ELR (cell line): ENCODE measurements at places on chromosomes 12 and 14.
A peak's percentile ranks its signal among the peaks of the same experiment; 100 is the strongest.

DNA sequence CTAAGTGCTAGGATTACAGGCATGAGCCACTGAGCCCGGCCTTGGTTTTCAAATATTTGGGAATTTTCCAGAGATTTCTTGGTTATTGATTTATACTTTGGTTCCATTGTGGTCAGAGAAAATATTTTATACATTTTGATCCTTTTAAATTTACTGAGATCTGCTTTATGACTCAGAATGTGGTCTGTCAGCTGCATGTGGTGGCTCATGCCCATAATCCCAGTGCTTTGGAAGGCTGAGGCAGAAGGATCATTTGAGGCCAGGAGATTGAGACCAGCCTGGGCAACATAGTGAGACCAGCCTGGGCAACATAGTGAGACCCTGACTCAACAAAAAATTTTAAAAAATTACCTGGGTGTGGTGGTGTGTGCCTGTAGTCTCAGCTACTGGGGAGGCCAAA, 49.8 kb downstream of the ADCK1 start:
- peak; percentile 49 for DNase-seq

GRCh38 chr14:96213871-96214465, 9.3 kb downstream of the BDKRB2 start:
- no peak for DNase-seq

- DNase-seq, result no peak
Measured at GRCh38 chr14:68506645-68507419, 286.0 kb downstream of the ZFP36L1 start.

DNA sequence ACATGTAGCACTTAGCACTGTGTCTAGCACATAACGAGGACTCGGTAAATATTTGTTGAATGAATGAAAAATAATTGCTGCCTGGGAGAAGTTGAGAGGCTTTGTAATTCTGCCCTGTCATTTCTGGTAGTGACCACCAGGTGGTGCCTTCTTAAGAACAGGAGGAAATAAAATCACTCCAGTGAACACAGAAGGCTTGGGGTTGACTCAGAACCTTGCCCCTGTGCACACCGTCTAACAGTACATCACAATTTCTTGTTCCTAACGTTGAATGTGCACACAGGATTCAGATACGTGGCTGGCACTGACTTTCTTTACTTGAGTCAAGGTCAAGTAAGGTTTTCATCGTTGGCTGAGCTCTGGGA, 91.8 kb downstream of the RGS6 start:
- DNase-seq, result peak; percentile 71

GRCh38 chr12:132263451-132264049, 65.8 kb downstream of the GALNT9 start:
- DNase-seq, result no peak

- DNase-seq, result peak; percentile 12
Measured at GRCh38 chr12:8145754-8146441, 10.9 kb upstream of the ZNF705A start.

GRCh38 chr12:120759591-120760348, 34.1 kb downstream of the ACADS start:
- no peak for DNase-seq

DNA sequence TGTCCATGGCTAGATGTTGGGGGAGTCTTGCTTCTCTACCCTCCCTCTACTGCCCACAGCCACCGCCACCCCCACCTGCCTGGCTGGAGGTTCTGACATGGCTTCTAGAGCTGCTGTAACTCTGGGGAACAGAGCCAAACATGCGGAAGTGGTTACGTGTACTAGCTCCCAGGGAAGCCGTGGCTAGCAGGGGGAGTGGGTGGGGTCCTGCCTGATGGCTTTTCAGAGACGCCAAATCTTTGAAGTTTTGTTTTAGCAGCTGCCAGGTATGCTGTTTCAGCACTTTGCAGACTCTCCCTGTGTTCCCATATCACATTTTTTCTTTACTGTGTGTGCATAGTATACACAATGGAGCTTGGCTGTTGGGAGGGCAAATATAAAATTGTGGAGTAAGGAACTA, 150.3 kb downstream of the TGFB3 start:
- peak; percentile 65 for DNase-seq

DNA sequence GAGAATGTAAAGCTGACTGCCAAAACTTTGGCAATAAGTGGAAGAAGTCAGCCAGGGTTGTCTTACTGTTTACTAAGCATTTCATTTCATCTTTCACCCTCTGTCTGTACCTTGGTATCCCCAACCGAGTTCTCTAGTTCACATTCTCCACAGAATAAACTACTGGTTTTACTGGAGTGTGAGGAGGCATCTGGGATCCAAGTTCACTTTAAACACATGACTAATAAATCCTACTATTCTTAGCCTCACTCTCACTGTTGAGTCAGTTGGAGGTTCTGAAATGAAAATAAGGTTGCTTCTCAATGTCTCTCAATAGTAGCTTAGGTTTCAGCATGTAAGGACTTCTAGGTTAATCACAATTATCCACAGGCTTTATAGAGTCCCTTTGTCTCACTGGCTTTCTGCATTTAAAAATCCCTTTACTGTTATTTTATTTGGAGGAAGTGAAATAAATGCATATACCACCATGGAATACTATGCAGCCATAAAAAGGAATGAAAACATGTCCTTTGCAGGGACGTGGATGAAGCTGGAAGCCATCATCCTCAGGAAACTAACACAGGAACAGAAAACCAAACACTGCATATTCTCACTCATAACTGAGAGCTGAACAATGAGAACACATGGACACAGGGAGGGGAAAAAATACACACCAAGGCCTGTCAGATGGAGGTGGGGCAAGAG, 95.8 kb downstream of the EPS8 start:
- peak; percentile 52 for DNase-seq

DNA sequence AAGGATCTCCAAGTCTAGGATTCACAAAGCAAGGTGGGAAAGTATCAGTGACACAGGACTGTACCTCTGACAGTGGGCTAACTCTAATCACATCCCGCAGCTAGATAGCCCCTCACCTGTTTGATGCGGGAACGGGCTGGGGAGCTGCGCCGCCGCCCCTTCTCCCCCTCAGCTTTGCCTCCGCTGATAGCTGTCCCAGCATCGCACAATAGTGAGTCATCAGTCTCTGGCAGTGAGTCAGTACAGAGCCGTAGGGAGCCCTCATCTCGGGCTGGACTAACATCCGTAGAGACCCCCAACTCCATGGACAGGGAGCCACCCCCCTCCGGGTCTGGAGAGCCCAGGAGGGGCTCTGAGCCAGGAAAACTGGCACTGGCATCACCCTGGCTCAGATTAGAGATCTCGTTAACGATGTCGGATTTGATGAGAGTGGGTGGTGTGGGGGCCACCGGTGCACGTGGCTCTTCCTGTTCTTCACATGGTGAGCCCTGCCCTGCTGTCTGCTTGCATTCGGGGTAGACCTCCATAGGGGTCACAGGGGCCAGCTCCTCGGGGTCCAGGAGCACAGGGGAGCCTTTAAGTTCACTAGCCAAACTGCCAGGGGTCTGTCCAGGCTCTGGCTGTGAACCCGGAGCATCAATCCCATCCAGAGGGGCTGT, 10.9 kb downstream of the KMT2D start:
- peak; percentile 91 for DNase-seq

DNA sequence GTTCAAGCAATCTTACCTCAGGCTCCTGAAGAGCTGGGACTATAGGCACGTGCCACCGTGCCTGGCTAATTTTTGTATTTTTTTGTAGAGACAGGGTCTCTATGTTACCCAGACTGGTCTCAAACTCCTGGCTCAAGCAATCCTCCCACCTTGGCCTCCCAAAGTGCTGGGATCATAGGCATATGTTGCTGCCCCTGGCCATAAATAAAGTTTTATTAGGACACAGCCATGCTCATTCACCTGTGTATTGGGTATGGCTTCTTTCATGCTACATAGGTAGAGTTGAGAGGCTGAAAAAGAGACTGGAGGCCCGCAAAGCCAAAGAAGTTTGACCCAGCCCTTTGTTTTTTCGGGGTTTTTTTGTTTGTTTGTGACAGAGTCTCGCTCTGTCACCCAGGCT, 61.7 kb upstream of the NCOR2 start:
- no peak for DNase-seq

DNA sequence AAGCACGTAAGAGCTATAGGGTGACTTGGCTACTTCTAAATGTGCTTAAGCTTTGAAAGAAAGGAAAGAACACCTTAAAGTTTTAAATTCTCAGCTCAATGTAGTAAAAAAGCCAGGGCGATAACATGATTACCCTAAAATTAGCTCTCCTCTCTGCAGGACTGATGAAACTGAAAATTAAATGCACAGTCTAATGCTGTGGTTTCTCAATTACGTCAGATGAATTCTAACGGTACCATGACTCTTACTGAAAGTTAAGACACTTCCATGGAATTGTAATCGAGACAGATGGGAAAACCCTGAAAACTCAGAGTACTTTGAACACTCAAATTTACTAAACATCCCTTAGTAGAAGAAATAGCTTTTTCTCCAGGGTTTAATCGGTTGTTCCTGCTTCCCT, 25.9 kb upstream of the PRKD1 start:
- DNase-seq, result no peak

GRCh38 chr12:62679608-62680007, 213.0 kb downstream of the MON2 start:
- DNase-seq, result no peak

- peak; percentile 80 for DNase-seq
Measured at GRCh38 chr12:121893961-121894460, 5.4 kb downstream of the PSMD9 start.

- DNase-seq, result peak; percentile 29
Measured at GRCh38 chr14:55847766-55848165, 267.8 kb downstream of the KTN1 start.

GRCh38 chr14:33335366-33335765, 396.7 kb downstream of the NPAS3 start:
- no peak for DNase-seq

DNA sequence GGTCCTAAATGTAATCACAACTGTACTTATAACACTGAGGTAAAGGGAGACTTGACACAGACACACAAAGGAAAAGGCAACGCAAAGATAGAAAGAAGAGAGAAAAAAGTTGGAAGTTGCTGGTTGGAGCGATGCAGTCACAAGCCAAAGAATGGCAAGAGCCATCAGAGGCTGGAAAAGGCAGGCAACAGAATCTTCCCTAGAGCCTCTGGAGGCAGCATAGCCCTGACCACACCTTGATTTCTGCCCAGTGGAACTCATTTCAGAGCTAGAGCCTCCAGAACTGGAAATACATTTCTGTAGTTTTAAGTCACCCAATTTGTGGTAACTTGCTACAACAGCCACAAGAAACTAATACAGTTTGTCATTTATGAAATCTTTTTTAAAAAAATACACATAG, 89.2 kb downstream of the PUS7L start:
- DNase-seq, result no peak

DNA sequence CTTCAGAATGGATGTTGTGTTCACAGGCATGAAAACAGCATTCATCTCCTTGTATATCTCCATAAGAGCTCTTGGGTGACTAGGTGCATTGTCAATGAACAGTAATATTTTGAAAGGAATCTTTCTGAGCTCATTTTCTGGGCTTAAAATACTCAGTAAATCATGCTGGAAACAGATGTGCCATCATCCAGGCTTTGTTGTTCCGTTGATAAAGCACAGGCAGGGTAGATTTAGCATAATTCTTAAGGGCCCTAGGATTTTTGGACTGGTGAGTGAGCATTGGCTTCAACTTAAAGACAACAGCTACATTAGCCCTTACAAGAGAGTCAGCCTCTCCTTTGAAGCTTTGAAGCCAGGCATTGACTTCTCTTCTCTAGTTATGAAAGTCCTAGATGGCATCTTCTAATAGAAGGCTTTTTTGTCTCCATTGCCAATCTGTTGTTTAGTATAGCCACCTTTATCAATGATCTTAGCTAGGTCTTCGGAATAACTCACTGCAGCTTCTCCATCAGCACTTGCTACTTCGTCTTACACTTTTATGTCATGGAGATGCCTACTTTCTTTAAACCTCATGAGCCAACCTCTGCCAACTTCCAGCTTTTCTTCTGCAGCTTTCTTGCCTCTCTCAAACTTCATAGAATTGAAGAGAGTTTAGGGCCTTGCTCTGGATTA, 79.6 kb upstream of the PSMA6 start:
- DNase-seq, result no peak

DNA sequence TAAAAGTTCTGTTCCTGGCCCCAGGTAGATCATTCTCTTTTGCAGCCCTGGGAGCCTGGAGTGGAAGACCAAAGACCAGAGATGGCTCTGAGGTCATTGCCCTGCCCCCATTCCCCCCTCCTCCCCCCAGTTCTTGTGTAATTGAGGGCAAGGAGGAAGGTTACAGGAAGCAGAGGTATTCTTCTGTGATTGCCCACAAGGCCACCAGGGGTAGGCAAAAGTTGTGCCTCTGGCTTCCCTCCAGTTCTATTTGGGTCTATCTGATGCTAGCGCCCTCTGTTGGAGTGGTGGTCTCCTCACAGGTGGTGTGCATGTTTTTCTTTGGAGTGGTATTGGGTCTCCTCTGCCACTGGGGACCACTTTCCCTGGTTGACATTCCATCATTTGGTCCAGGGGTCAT, 41.2 kb upstream of the CRY1 start:
- DNase-seq, result peak; percentile 56

GRCh38 chr12:128909653-128910052, 56.4 kb downstream of the GLT1D1 start:
- no peak for DNase-seq

- DNase-seq, result peak; percentile 73
Measured at GRCh38 chr12:59972905-59973304, 377.1 kb downstream of the SLC16A7 start.

- DNase-seq, result no peak
Measured at GRCh38 chr14:85538636-85539035, 8.7 kb downstream of the FLRT2 start.

DNA sequence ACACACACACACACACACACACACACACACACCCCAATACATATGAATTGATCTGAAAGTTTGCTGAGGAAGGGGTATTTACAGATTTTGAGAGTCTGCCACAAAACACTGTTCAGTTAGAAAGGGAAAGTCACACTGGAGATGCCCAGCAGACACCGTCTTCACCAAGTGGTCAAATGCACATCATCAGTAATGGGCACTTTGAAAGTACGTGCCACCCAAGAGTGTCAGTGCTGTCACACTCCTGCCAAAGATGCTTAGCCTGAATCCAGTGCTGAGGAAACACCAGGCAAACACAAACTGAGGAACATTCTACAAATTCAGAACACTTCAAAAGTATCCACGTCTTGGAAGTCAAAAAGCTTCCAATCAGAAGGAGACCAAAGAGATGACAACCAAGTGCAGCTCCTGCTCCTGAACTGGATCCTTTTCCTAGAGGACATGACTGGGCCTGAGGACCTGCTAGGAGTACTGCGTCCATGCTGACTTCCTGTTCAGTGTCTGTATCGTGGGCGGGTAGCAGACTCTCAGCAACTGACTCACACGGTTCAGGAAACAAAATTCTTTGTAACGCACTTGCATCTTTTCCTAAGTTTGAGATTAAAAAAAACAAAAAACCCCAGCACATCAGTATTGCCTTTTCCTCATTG, 18.6 kb downstream of the PSMC1 start:
- peak; percentile 84 for DNase-seq

GRCh38 chr12:6029401-6029800, 84.3 kb upstream of the ANO2 start:
- no peak for DNase-seq

GRCh38 chr14:23142826-23143225, 23.8 kb upstream of the CEBPE start:
- DNase-seq, result no peak

- DNase-seq, result peak; percentile 29
Measured at GRCh38 chr12:56188778-56189098, 545 bp downstream of the SMARCC2 start.

- DNase-seq, result no peak
Measured at GRCh38 chr14:49774106-49774505, 6.2 kb downstream of the KLHDC2 start.
